ENCODE measurements at places on chromosomes 16 and 17.

- peak; percentile 57 for DNase-seq
Measured at GRCh38 chr17:44200478-44201155, 933 bp upstream of the ATXN7L3 start.

- DNase-seq: no peak
Measured at GRCh38 chr16:25614716-25615265, 77.0 kb upstream of the HS3ST4 start.

DNA sequence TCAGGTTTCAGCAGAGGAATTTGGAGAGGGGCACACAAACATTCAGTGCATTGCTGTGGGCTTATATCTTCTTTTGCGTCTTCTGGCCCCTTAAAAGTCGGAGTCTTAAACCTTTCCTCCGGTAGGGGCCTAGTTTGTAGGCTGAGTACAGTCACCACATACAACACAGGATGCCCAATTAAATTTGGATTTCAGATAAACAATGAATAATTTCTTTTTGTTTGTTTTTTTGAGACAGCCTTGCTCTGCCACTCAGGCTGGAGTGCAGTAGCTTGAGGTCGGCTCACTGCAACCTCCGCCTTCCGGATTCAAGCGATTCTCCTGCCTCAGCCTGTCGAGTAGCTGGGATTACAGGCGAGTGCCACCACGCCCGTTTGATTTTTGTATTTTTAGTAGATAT is 26.7 kb upstream of the ADORA2B start:
- no peak for DNase-seq

GRCh38 chr17:77372444-77373298 is 231.9 kb downstream of the SEC14L1 start:
- DNase-seq: no peak

DNA sequence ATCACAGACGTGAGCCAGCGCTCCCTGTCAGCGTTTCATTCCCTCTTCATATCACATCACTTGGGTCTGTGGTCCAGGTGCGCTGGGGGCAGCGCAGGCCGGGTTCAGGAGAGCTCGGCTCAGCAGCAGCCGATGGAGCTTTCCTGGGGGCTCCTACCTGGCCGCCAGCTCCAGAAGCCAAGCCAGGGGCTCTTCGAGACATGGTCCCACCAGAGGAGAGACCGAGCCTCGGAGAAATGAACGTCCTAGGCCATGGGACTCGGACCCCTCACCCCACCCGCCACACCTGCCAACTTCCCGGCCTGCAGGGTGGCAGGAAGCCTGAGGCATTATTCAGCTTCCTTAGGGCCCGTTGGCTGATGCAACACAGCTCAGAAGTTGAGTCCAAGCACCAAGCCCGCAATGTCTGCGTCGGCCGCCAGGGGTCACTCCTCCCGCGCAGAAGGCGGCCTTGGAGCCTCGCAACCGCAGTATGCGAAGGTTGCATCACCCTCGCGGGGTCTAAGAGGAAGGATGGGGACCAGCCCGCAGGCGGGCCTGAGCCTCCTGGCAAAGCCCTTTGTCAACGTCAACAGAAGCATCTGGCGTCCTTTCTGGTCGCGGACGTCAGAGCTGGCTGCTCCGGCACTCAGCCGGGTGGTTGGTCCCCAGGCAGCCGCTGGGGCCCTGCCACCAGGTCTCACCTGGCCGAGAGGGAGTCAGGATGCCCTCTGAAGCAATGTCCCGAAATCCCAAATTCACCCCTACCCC is 13.2 kb upstream of the KLHDC4 start:
- DNase-seq: peak; percentile 96

GRCh38 chr16:72985148-72985941 is 62.6 kb downstream of the ZFHX3 start:
- no peak for DNase-seq

GRCh38 chr17:77435272-77436057 is 294.7 kb downstream of the SEC14L1 start:
- DNase-seq: no peak

Data from NCI-H1436 (cell line).